A549 treated with ZK216348 at 1 μM for 4 hours (cell line): ENCODE measurements at places on chromosomes 6 and 20. TPM values are rescaled to one million over a fixed set of nuclear protein-coding genes. Genes with fewer than 3 reads are reported as not detected.

Gene PHACTR1
- total RNA-seq, result 0.06 to 0.25 TPM in 2 of 5 replicates, not detected in the others

Gene TCP11
- not detected in 5 replicates for total RNA-seq

Gene SSTR4
- total RNA-seq, result 0.17 to 0.35 TPM (median 0.25 TPM) in 4 of 5 replicates, not detected in the other

Gene OXT
- not detected in 5 replicates for total RNA-seq

Gene PAK5
- total RNA-seq, result not detected in 5 replicates

Gene MRPS18B
- 69.2 to 93.2 TPM (median 71.7 TPM) in 5 replicates for total RNA-seq

Gene SMPDL3A
- total RNA-seq, result 2.1 to 4.3 TPM (median 3.3 TPM) in 5 replicates

Gene SLC35D3
- 0.10 to 0.11 TPM in 2 of 5 replicates, not detected in the others for total RNA-seq

Gene MBOAT1
- 2.2 to 3.9 TPM (median 3.0 TPM) in 5 replicates for total RNA-seq

Gene ARG1
- total RNA-seq, result not detected in 5 replicates

Gene OPN5
- total RNA-seq, result not detected in 5 replicates

Gene TRAPPC3L
- total RNA-seq, result not detected in 5 replicates

Gene MCCD1
- not detected in 5 replicates for total RNA-seq

Gene SLC29A1
- 37.0 to 58.9 TPM (median 57.3 TPM) in 5 replicates for total RNA-seq

Gene ROS1
- 0.13 to 0.28 TPM (median 0.19 TPM) in 5 replicates for total RNA-seq

Gene TP53TG5
- total RNA-seq, result not detected in 5 replicates

Gene SDCBP2
- 0.81 to 1.6 TPM (median 1.4 TPM) in 5 replicates for total RNA-seq

Gene PEX7
- total RNA-seq, result 4.4 to 5.9 TPM (median 5.2 TPM) in 5 replicates

Gene CST7
- total RNA-seq, result not detected in 5 replicates

Gene STMND1
- not detected in 5 replicates for total RNA-seq

Gene ADGB
- not detected in 5 replicates for total RNA-seq

Gene HTR1E
- total RNA-seq, result not detected in 5 replicates

Gene SLC17A3
- 0.87 to 2.0 TPM (median 1.1 TPM) in 5 replicates for total RNA-seq

Gene ADGRF1
- 0.05 TPM in 2 of 5 replicates, not detected in the others for total RNA-seq

Gene SPATS1
- not detected in 5 replicates for total RNA-seq

Gene C20orf144
- total RNA-seq, result 0.08 to 0.19 TPM in 2 of 5 replicates, not detected in the others

Gene PCMT1
- total RNA-seq, result 83.5 to 91.6 TPM (median 87.4 TPM) in 5 replicates

Gene CBLN4
- total RNA-seq, result not detected in 5 replicates

Gene ASXL1
- 26.8 to 36.5 TPM (median 33.7 TPM) in 5 replicates for total RNA-seq

Gene CLVS2
- total RNA-seq, result 0.02 to 0.23 TPM (median 0.13 TPM) in 5 replicates

Gene TNXB
- 0.14 to 0.86 TPM (median 0.57 TPM) in 5 replicates for total RNA-seq

Gene BMP7
- 0.13 to 0.78 TPM (median 0.55 TPM) in 5 replicates for total RNA-seq

Gene SPEF1
- total RNA-seq, result 1.0 to 2.4 TPM (median 1.8 TPM) in 5 replicates

Gene SLC12A5
- total RNA-seq, result 12.2 to 17.7 TPM (median 14.1 TPM) in 5 replicates

Gene CGA
- total RNA-seq, result 0.16 to 0.25 TPM in 2 of 5 replicates, not detected in the others

Gene IYD
- total RNA-seq, result not detected in 5 replicates

Gene LTA
- total RNA-seq, result not detected in 5 replicates
